ENCODE measurements at places on chromosomes 2 and 18.

DNA sequence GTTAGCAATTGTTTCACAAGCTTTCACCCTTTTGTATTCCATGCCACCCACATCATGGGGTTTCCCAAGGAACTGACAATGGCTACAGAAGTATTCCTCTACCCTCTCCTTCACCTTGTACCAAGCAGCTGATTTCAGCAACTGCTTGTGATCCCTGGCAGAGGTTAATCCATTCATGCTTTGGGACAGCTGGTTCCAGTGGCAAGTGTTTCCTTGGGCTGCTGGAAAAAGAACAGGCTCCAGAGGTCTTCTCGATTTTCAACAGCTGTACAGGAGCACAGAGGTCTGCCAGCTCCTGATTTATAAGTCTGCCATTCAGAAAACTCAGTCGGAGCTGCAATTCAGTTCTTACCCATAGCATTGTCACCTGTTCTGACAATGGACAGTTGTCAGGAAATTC, 239.2 kb upstream of the CWC22 start:
- DNase-seq, result no peak

- DNase-seq, result no peak
Measured at GRCh38 chr2:71558300-71559051, 105.1 kb downstream of the DYSF start.

GRCh38 chr18:7904529-7904928, 337.4 kb downstream of the PTPRM start:
- DNase-seq, result no peak

GRCh38 chr18:79217979-79218604, 148.9 kb downstream of the ATP9B start:
- DNase-seq, result no peak

DNA sequence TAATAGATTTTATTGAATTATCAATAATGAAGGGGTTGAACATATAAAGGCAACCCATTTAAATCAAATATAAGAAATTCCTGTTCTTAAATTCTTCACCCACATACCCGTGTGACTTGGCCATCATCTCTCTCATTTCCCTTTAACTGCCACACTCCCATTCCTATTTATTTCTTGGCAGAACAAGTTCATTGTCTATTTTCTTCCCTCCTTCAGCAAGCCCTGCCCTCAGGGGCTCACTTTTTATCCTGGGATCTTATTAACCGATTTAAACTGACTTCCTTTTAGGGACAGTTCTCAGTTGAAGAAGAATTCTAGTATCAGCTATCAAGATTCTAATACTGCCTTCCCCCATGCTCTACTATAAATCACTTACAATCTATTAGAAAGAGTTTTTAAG, 123.2 kb downstream of the FTCDNL1 start:
- DNase-seq, result no peak

DNA sequence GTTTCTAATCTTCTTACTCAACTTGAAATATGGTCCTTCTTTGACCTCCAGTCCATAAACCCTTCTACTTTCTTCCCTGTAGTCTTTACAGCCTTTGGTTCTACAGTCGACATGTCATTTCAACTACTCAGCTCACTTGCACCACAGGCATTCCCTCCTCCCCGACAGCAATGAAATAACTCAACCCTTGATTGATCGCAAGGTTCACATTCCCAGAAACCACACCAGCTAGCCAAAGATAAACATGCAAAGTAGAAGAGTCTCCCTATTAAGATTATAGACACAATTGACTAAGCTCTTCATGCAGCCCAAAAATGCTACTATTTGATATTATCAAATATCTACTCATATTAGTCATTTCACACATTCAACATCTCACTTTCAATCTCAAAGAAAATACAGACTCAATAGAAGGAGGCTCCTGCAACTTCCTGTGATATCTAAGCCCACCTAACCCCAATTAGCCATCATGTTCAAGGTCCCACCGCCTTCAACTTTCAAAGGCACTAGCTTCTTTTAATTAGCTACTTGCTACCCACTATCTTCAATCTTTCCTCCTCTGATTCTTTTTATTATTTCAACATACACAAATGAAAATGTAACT, 50.8 kb downstream of the RTTN start:
- no peak for DNase-seq

DNA sequence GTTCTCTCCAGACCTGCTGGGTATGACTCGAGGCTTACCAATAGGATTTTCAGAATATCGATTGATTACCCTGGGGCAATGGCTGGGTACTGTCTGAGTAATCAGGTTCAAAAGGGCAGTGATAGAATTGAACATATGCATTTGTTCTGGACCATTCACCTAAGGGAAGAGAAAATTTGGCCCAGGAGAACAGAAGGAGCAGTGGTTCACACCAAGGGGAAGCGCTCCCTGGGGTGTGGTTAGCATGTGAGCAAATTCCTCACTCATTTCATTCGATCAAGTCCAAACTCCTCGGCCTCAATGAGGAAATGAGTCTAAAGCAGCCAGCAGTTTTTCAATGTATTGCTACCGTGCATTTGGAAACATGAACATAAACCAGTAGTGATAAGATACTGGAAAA, 55.6 kb downstream of the CYP26B1 start:
- DNase-seq, result no peak

GRCh38 chr2:231348704-231349373, 46.7 kb upstream of the B3GNT7 start:
- DNase-seq, result no peak

DNA sequence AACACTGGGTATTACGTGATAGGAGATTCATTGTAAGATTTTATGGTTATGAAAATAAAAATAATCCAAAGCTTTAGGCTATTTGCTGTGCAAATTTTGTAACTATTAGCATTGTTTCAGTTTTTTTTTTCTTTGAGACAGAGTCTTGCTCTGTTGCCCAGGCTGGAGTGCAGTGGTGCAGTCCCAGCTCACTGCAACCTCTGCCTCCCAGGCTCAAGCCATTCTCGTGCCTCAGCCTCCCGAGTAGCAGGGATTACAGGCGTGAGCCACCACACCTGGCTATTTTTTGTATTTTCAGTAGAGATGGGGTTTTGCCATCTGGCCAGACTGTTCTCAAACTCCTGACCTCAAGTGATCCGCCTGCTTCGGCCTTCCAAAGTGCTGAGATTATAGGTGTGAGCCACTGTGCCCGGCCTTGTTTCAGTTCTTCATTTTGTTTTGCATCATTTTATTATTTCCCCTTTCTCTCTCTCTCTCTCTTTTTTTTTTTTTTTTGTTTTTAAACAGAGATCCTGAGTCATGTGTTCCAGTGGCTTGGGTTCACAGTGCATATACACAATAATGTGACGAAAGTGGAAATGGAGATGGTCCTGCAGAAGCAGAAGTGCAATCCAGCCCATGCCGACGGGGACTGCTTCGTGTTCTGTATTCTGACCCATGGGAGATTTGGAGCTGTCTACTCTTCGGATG, 25.8 kb downstream of the CASP10 start:
- no peak for DNase-seq

DNA sequence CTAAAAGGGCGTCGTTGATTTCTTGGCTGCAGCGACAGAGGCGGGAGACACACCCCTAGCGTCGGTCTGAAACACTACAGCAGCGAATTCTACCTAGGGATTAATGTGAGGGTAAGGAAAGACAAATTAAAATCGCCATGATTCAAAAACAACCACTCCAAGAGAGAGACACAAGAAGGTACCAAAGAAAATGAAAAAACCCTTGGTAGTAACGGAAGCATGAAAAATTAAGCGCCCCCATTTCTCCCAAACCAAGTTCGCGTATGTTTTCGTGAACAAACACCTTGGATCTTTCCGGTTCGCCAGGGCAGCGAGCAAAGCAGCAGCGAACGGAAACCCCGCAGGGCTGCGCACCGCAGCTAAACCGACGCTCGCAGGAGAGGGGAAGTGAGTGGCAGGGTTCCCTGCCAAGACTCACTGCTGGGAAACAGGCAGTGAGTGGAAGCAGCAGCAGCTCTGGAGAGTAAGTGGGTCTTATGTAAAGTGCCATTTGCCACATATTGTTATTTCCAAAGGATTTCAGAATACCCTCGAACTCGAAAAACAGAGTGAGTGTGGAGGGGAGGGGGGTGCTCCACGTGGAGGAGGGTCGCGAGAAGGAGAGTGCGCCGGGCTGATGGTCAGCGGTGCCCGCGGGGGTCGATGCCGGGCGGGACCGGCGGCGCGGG, 1.0 kb downstream of the PPP3R1 start:
- DNase-seq, result peak; percentile 88

- DNase-seq, result no peak
Measured at GRCh38 chr2:99670768-99671734, 181.2 kb upstream of the REV1 start.

DNA sequence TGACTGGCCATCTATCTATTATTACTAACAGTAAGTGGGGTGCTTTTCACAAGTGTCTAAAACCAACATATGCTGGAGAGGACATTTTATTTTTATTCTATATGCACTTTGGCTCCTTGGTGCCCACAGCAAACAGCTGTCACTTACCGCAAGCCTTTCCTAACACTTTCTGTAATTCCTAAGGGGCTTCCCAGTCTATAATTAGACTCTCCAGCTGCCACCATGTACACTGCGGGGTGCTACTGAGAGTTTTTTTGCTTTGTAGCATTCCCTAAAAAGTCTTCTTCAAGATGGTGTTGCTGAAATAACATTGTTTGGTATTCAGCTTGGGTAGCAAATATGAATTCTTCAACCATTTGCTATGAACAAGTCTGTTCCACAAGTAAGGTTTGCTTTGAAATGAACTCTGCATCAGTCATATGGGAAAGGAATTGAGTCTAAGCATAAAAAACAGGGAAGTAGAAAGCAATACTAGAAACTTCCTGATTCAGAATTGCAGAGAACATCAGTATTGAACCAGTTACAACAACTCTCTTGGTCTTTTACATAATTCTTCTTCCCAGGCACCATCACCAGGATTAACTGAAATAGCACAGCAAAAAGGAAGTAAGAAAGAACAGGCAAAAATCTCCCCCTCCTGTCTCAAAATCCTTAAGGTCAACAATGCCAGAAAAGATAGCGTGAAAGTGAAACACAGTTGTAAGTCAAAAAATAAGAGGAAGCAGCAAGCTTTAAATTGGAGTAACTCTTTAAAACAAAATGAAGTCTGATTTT, 28.6 kb downstream of the EPB41L3 start:
- peak; percentile 60 for DNase-seq
